Anterior cingulate cortex (tissue), 58 donors: ENCODE measurements at places on chromosomes 2 and 18.

- no peak for DNase-seq
Observed at GRCh38 chr2:185202945-185203528, 535.6 kb upstream of the FSIP2 start.

DNA sequence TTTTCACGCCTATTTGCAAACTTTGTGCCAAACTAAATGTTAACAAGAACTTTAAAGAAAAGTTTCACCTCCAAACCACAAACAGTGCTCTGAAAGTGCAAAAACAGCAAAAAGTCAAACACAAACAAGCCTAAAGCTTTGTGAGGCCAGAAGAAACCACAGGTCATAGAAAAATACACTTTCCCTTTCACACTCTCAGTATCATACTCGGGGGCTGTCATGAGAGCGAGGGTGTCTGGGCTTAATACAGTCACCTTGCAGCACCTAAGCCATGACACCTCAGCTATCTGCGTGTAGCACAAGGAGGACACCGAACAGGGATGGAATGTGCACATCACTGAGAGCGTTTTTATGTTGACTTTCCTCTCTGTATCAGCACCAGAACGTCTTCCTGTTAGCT lies 26.6 kb upstream of the SEH1L start:
- DNase-seq = no peak

- no peak for DNase-seq
Observed at GRCh38 chr2:69059731-69060290, 46.8 kb downstream of the ANTXR1 start.

- DNase-seq = no peak
Observed at GRCh38 chr2:48723129-48723528, 32.4 kb downstream of the LHCGR start.

GRCh38 chr2:119599384-119599783 lies 55.1 kb downstream of the CFAP221 start:
- no peak for DNase-seq

DNA sequence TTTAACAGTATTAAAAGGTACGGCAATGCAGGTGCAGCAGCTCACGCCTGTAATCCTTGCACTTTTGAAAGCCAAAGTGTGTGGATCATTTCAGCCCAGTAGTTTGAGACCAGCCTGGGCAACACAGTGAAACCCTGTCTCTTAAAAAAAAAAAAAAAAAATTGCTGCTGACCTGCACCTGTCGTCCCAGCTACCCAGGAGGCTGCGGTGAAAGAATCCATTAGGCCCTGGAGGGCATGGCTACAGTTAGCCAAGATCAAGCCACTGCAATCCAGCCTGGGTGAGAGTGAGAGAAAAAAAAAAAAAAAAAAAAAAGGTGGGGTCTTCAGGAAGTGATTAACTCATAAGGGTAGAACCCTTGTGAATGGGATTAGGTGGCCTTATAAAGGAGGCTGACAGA lies 12.8 kb downstream of the CUL3 start:
- DNase-seq = no peak

DNA sequence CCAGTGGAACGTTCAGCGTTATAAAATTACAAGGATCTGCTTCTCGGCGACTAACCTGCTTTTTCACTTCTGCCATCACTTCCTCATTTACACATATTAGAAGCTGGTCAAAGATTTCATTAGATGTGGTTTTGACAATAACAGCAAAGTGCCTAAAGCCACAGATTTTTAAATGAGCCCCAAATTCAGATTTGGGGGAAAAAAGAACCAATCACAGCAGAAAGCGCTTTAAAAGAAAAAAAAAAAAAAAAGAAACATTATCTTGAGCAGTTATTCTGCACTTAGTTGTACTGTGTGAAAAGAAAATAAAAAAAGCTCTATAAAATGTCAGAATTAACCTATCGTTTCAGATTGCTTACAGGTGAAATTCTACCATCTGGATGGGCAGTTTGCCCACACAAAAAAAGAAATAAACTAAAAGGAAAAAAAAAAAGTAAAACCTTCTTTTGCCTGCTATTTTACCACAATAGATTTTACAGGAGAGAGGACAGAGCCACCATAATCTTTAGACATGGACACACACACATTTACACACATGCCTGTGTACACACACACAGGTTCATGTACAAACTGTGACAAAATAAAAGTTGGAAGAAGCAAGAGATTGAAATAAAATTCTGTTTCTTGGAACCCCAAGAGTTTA lies 167.2 kb downstream of the TCF4 start:
- DNase-seq = no peak

DNA sequence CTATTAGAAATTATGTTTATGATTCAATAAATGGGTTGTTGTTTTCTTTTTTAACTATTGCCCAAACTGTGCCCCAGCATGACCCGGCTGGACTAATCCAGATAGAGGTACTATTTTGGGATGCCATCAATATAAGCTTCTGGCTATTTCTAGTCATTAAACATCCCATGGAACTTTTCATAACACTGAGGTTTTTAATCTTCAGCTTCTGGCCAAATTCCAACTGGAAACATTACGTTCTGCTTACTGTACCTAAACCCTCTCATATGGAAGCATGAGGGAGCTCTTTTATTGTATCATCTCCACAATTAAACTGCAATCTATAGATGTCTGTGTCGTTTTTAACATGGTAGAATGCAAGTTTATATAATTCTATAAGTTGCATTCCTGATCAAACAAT lies 674.7 kb downstream of the ARHGAP15 start:
- DNase-seq = no peak

- DNase-seq = no peak
Observed at GRCh38 chr18:75625966-75626365, 198.5 kb upstream of the SMIM21 start.

DNA sequence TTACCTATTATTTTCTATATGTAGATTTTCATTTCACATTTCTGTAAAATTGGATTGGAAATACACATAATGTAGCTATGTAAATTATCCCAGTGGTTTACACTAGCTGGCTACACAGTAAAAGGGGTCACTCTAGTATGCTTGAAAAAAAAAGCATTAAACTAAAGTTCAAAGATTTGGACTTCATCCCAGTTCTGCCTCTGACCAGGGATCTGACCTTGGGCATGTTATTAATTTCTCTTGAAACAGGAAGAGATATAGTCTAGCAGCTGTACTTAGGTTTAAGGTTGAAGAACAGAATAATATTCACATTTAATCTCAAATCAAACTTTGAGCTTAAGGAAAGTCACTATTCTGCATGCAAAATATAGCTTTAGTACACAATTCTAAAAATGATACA lies 64.5 kb upstream of the RPE start:
- DNase-seq = no peak

- no peak for DNase-seq
Observed at GRCh38 chr2:174235680-174236079, 12.7 kb downstream of the OLA1 start.

DNA sequence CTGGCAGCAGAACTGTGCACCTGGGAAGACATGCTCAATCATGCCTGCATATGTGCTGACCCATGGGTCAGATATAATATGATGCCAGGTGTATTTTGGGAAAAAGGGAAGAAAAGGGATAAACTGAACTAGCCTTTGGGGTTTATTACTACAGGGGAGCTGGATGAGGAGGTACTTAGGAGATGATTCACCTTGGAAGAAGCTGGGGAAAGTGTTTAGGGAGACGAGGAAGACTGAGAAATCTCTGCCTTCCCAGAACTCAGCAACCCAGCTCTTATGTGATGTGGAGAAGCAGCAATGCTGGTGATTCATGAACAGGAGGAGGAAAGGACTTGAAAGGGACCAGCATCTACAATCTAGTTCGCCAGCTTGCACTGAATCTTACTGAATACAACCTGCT lies 110.2 kb downstream of the BARD1 start:
- no peak for DNase-seq

DNA sequence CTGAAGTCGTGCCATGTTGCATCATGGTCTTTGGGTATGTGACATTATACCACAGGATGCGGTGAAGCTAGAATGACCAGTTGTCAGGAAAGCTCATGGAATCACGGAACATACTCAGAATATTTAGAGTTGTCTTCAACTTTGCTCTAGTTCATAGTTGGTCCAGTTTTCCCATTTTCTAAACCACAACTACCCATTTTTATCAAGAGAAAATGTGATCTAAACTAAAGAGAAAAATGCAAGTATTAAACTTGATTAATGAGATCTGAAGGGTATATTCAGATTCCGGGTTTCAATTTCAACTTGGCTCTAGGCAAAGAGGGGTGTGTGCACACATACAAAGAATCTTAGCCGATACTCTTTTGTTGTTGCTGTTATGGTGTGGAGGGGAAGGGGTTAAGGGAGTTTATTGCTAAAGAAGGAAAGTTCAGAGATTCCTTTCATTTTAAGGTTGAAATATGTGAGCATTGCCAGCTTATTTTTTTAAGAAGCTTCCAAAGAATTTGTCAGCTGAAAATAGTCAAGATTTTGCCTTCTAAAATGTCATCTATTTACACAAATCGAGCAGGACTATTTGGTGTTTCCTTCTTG lies 516.6 kb upstream of the ZEB2 start:
- DNase-seq = no peak

DNA sequence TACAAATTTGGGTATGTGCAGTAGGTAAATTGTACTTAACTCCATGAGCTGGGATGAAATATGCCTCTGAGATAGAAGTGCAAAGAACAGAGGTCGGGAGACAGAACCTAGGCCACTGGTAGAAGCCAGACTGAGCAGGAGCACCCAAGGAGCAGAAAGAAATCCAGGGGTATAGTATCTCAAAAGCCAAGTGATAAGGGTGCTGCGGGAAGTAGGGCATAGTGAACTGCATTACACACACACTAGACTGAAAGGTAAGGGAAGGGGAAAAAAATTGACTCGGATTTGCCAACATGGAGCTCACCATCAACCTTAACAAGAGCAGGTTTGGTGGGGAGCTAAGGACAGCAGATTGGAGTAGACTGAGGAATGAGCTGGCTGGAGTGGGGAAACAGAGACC lies 89.3 kb upstream of the TMEM247 start:
- no peak for DNase-seq

DNA sequence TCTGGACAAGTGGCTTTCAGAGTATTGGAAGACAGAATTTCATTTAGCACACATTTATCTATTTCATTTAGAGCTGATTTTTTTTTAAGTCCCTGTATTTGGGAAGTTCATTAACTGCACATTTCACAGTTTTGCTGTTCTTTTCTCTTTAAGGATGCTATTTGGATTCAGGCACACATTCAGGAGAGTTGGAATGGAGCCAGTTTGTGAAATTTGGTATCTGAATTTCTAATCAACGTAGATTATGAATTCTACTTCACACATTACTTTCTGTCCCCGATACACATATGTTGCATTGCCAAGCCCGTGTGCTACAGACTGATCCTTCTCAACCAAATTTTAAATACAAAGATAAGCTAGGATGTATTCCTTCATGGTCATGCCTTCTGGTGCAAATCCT lies 503.9 kb downstream of the IRS1 start:
- DNase-seq = no peak

DNA sequence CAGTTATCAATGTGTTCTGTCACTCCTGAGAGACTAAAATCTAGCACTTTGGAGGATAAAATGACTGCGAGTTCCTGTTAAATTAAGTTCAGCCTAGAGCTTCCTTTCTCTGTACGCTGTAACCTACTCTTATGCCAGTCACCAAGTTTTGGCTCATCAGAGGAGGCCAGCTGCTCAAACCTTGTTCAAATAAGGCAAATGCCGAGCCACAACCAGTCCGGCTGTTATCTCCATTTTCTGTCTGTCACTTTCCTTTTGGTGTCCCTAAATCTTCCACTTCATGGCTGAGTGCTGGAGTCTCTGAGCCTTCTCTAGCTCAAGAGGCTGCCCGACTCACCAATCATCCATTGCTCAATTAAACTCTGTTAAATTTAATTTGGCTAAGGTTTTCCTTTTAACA lies 33.5 kb upstream of the PXDN start:
- DNase-seq = no peak

DNA sequence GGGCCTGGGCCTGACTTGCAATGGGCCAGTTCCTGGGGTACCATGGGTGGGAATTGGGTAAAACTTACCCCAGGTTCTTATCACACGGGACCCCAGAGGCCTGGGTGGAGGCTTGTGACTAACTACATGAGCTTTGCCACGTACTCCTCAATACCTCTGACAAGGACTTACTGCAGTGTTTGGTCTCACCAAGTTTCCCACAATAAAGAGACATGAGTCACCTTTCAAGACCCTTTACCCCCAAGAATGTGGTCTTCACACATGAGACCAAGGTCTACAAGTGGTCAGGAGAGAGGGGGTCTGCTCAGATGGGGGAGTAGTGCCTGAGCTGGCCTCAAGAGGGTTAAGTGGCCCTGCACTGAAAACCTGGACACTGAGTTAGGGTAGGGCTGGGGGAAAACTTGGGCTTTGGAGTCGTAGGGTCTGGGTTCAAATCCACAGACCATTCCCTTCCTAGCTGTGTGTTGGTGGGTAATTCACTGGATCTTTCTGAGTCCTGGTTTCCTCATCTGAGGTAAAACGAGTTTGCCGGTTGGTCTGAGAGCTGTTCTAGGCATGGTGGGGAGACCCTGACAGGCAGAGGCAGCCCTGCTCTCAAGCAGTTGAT lies 2.0 kb upstream of the GNLY start:
- no peak for DNase-seq
